ENCODE measurements at places on chromosomes 1 and 21. TPM values are rescaled to one million over a fixed set of nuclear protein-coding genes. Genes with fewer than 3 reads are reported as not detected.

The CYP4A22 gene
- not detected for total RNA-seq

The GNAT2 gene
- total RNA-seq, result 0.09 TPM

The LRRC3 gene
- 1.7 TPM for total RNA-seq

The CHODL gene
- total RNA-seq, result not detected

The ERVH48-1 gene
- not detected for total RNA-seq

The DNAJC28 gene
- total RNA-seq, result 0.48 TPM

The VSIG8 gene
- total RNA-seq, result 0.08 TPM

The TNFRSF9 gene
- total RNA-seq, result 2.9 TPM

The KLHL21 gene
- total RNA-seq, result 20.3 TPM

The LAPTM5 gene
- total RNA-seq, result 0.28 TPM

The FAAP20 gene
- total RNA-seq, result 56.2 TPM

The ALX3 gene
- not detected for total RNA-seq

The RYR2 gene
- 0.10 TPM for total RNA-seq

The LMX1A gene
- total RNA-seq, result not detected

The GBP6 gene
- not detected for total RNA-seq

The AMY1A gene
- total RNA-seq, result not detected

Measured in A549 treated with Hydrocortisone at 1 μM for 4 hours (cell line).